T-helper 2 cell (primary cell): ENCODE measurements at places on chromosomes 1 and 21.

- DNase-seq: peak; percentile 70
Observed at GRCh38 chr1:39410915-39411436, 80.5 kb upstream of the BMP8A start.

- DNase-seq: no peak
Observed at GRCh38 chr1:26177182-26177684, at the start of gene CNKSR1. TSS of gene CNKSR1 (plus strand) at chr1:26177491. CDS start at chr1:26177548, 57 bp downstream.

GRCh38 chr1:220841293-220841692 is 38.0 kb upstream of the HLX start:
- no peak for DNase-seq

DNA sequence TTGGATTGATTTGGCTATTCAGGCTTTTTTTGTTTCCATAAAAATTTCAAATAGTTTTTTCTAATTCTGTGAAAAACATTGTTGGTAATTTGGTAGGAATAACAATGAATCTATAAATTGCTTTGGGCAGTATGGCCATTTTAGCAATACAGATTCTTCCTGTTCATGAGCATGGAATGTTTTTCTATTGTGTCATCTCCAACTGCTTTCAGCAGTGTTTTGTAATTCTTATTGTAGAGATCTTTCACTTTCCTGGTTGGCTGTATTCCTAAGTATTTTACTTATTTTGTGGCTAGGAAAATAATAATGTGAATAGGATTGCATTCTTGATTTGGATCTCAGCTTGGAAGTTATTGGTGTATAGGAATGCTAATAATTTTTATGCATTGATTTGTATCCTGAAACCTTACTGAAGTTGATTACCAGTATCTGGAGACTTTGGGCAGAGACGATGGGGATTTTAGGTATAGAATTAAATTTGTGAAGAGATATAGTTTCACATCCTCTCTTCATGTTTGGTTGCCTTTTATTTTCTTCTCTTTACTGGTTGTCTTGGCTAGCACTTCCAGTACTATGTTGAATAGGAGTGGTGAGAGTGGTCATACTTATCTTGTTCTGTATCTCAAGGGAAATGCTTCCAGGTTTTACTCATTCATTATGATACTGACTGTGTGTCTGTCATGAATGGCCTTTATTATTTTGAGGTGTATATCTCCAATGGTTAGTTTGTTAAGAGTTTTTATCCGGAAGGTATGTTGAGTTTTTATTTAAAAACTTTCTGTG is 57.3 kb downstream of the DRAM2 start:
- DNase-seq: no peak

- DNase-seq: no peak
Observed at GRCh38 chr1:2638466-2639115, 5.8 kb upstream of the MMEL1 start.

- no peak for DNase-seq
Observed at GRCh38 chr1:55194851-55195250, 20.3 kb downstream of the USP24 start.

DNA sequence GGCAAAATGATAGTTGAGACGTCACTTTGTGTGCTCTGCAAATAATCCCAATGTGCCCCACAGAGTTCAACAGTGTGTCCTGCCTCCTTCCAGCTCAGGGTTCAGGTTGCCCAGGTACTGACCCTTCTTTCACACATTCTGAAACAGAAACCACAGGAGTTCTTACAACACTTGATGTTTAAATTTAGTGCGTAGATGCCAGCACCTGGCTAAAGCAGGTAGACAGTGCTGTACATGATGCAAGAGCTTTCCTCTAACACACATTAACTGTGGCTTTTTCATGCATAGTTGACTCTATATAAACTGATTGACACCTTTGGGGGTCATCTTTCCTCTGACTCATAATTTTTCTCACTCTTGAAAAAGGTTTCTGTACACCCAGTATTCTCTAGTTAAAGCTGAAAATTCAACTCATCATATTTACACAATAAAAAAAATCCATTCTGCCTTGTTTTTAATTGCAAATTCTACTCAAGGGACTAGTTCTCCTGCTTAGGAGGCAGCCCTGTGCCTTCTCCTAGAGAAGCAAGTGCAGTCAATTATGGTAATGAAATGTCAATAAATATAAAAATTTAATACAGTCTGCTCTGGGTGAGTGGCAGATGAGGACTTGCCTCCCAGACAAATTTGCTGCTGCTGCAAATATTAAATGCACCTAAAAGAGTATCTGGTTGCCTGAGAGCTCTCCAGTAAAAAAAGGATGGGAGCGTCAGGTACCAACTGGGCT is 91.4 kb downstream of the NR5A2 start:
- DNase-seq: no peak

GRCh38 chr1:210944252-210944651 is 189.7 kb downstream of the KCNH1 start:
- no peak for DNase-seq

DNA sequence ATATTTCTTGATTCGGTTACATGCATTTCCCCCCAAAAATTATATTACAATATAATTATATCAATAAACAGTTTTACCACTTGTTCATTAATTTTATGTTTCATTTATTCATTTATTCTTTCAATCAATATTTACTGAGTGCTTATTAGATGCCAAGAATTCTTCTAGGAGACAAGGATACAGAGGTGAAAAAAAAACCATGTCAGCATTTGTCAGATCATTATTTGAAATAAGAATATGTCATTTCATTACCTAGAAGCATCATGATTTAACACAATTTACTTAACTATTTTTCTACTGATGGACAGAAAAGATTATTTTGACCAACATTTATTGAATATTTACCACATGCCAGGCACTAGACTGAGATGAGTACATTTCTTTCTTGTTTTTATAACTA is 512.7 kb downstream of the LMO4 start:
- no peak for DNase-seq

- no peak for DNase-seq
Observed at GRCh38 chr1:83985048-83985447, 13.9 kb downstream of the TTLL7 start.

DNA sequence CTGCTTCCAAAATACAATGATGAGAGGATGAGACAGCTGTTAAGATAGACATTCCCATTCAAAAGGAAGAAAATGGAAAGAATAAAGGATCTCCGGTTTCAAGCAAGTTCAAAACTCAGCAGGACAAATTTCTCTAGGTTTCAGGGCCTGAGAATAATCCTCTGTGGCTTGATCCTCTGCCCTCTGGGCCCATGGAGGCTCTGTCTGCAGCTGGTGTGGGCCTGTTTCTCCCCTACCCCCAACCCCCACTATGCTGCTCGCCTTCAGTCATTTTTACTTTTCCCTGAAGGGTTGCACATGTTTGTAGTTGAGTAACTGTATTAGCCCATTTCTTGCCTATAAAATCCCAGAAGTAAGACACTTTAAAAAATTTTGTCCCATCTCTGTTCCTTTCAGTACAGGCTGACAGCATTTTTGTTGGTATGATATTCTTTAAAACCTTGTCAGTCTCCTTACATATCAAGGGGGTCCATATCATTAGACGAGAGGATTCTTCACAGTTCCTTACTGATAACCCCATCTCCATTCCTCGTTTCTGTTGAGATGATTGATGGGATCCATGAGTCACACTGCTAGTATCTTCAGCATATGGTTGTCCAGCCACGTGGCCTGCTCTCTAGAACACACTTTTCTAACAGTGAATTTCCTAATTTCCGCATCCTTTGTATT is 10.5 kb downstream of the ZMYM4 start:
- DNase-seq: no peak

- DNase-seq: peak; percentile 52
Observed at GRCh38 chr1:153888533-153888932, 34.2 kb downstream of the GATAD2B start.
